Kidney (tissue), 22 donors: ENCODE measurements at places on chromosomes 16 and 17.
A peak's percentile ranks its signal among the peaks of the same experiment; 100 is the strongest.

GRCh38 chr16:10932959-10933710 is 9.1 kb downstream of the DEXI start:
- DNase-seq, result no peak

GRCh38 chr17:38922538-38923297 is 2.7 kb upstream of the LASP1NB start:
- DNase-seq, result peak; percentile 56

- DNase-seq, result no peak
Observed at GRCh38 chr16:20874088-20874581, 26.0 kb downstream of the DCUN1D3 start.

DNA sequence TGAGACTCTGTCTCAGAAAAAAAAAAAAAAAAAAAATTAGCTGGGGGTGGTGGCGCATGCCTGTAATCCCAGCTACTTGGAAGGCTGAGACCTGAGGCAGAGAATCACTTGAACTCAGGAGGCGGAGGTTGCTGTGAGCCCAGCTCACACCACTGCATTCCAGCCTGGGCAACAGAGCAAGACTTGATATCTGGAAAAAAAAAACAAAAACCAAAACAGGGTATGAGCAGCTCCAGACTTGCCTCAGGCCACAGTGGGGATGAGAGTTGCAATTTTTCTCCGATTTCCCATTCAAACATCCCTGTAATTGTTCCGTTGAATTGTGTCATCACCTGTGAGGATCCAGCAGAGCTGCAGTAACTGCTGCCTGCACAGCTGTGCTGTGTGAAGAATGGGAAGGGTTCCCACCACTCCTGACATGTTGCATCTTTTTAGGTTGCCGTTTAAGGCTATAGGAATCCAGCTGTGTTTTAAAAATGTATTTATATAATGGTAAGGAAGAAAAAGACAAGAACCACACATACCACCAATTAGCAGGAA is 150.0 kb downstream of the VPS53 start:
- DNase-seq, result no peak
